ENCODE measurements at places on chromosomes 7 and 10.

GRCh38 chr10:120285408-120285807, 171.6 kb upstream of the PLPP4 start:
- no peak for DNase-seq

DNA sequence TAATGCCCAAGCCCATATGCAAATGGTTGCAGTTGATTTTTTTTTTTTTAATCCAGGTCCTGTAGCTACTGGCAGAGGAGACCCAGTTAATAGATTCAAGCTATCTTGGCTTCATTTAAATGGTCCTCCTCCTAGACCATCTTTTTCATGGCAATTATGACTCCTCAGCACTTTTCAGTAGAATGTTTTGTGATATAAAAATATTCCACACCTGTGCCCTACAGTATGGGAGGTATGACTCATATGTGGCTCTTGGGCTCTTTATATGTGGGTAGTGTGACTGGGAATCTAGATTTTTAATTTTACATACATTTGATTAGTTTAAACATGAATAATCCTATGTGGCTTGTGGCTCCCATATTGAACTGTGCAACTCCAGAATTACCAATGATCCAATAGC, 80.1 kb downstream of the ITGB1 start:
- DNase-seq, result no peak

DNA sequence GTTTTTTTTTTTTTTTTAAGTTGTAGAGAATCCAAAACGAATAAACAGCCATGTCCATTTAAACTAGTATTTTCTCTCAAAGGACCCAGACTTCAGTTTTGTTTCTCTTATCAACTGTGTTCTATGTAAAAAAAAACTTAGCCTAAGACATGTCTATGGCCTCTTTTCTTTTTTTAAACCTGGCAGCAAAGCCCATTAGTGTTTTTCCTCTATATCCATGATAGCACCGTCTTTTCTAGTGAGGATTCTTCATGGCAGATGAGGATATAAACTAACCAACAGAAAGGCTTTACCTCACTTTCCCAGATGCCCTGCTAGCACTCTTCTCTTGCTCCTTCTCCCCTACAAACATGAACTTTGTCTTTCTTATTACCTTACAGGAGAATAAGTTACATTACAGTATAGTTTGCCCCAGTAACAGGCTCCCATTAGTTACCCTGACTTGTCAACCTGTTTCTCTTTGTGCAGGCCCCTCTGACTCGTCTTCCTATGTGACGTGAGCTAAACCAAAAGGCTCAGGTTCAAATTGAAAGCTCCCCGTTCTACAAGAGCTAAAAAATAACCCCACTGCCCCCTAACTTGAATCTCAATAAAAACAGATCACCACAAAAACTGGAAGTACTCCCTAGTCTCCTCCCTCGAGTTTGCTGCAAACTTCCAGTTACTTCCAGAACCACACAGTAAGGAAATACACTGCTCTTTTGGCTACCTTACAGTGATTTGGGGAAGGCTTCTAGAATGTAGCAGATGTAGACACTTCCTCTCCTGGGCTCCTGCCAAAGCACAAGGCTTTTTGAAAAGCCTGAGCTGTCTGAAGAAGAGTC, 20.1 kb downstream of the P4HA1 start:
- peak; percentile 66 for DNase-seq

DNA sequence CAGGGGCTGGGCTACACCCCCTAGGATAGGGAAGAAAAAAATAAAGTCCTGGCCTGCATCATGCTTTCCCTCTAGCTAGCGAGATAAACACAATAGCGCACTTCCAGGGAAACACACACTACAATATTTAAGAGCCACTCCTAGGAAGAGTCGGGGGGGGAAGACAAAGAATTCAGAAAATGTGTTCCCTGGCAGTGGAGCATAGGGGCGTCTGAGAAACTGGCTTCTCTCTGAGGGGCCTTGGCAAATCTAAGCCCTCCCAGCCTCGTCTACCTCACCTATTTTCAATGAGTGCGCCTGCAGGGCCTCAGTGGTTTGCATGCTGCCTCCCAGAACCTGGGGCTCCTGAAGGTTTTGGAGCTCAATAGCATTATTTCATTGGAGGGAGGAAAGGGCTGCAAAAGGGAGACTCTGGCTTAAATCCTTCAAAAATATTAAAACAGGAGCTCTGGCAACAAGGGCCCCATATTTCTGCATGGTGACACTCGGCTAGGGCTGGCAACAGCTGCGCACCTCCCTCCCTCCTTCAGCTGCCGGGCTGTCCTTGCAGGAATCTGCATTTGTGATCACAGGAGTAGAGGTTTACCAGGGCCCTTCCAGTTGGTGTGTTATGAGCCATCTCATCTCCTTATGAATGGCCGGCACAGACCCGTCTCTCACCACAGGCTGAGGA, 10.8 kb downstream of the ANXA11 start:
- no peak for DNase-seq

DNA sequence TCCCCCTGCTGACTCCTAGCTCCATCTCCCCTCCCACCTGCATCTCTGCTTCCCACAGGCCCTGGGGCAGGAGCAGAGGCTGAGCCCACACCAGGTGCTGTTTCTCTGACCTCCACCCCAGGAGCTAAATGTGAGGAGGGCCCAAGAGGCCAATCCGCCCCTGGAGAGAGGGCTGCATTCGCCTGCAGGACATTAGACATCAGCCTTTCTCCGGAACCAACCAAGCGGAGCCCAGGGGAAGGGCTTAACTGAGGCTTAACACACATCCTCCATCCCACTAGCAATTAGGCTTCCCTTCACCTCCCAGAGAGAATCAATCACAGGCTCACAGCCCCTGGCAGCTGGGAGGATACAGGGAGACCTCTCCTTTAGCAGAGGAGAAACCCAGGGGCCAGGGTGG, 50.5 kb downstream of the SH3PXD2A start:
- no peak for DNase-seq

DNA sequence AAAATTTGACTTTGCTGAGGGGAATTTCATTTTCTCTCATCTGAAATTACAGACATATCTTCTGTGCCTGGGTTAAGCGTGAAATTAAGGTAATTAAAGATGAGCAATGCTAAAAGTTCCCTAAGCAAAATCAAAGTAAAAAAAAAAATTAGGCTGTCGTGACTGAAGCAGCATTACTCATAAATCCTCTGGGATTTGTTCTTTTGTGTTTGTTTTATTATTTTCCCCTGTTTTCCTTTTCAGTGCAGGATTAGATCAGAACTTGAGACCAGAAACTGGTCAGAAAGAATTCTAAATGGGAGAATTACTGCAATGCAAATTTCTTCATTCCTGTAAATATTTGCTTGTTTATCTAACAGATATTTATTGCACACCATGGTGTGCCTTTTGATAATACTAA, 141.4 kb upstream of the BET1 start:
- no peak for DNase-seq

DNA sequence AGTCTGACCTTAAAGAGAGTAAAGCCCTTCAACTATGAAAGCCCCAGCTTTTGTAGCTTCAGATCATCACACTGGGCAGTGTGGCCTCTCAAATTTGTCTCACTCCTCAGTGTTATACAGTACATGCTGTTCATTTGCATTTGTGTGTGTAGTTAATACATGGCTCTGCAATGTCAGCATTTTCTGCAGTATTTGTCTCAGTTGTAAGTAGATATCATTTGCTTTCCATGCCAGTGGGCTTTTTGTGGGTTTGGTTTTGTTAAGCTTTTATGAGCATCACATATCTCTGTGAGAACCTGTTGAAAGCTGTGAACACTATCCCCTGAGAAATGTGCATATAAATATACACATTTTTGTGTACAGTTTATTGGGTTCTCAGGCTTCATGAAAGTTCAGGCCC, 57.0 kb downstream of the ZNF277 start:
- no peak for DNase-seq

DNA sequence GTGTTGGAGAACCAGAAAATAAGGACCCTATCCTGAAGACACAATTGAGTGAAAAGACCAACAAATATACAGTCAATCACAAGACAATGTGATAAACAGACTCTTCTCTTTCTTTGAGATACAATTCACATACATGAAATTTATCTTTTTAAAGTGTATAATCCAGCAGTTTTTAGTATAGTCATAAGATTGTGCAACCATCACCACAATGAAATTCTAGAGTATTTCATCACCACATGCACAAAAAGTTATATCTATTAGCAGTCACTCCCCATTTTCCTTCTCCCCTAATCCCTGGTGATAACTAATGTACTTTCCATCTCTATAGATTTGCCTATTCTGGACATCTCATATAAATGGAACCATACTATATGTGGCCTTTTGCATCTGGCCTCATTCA, 8.2 kb upstream of the SORBS1 start:
- no peak for DNase-seq

- DNase-seq, result no peak
Measured at GRCh38 chr7:74395745-74396311, 57.9 kb upstream of the GTF2IRD1 start.

DNA sequence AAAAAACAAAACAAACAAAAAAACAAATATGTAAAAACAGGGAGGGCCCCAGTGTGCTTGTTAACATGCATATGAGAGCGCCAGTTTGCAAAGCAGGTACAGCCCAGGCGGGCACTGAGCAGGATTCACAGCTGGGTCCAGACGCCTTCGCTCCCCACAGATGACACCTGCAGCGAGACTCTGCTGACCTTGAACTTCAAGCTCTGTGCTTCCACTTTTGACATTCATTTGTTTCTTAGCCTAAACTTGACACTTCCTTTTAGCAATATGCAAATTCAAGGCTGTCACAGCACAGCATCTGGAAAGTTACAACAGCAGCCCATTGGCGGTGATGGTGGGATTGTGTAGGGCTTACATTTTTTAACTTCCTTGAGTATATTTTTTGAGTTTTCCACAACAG, 88.8 kb upstream of the TNS3 start:
- no peak for DNase-seq

DNA sequence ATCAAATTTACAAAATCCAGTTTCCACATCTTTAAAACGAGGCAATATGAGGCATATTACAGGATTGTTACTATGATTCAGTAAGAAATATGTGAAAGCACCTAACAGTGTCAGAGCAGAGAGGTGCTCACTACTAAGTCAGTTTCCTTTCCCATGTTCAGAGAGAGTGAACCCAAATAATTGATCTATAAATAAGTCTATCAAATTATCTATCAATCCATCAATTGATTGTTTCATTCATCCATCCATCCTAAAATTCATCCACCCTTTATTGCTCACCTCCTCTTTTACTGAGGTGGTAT, 340.8 kb downstream of the SUGCT start:
- DNase-seq, result no peak

- no peak for DNase-seq
Measured at GRCh38 chr10:17146892-17147291, 17.3 kb upstream of the CUBN start.

DNA sequence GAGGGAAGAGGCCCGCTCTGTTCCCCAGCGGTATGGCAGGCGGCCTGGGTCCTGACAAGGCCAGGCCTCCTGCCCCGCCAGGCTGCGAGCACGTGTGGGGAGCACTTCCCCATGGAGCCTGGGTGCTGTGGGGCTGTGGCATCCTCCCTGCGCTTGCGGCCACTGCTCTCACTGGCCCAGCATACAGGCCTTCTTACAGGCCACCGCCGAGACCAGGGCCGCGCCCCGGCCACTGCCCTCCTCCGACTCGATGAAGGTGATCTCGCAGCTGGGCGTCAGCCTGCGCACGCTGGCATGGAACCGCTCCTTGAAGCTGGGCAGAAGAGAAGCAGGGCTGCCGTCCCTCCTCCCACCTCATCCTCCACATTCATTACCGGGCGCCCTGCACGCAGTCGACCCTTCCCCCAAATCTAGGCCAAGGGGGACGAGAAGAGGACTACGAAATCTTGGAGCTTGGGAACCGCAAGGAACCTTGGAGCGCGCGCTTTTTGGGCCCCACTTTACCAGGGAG, 3.9 kb upstream of the MYL7 start:
- DNase-seq, result no peak

- no peak for DNase-seq
Measured at GRCh38 chr10:49414496-49414895, 18.6 kb upstream of the DRGX start.

DNA sequence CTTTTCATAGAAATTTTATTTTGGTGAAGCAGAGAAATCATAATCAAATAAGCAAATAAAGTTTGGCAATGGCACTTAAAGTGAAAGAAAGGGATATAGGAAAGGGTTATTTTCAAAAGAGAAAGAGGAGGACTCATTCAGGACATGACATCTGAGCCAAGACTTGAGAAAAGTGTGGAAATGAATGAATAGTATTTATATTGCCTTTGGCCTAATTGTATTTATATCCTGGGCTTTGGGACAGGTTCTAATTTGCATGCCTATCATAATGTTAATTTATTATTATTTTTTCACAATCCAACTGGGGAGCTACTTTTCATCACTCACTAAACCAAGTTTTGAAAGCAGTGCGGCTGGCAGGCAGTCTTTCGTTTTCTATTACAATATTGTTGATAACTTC, 376.8 kb downstream of the HGF start:
- no peak for DNase-seq

DNA sequence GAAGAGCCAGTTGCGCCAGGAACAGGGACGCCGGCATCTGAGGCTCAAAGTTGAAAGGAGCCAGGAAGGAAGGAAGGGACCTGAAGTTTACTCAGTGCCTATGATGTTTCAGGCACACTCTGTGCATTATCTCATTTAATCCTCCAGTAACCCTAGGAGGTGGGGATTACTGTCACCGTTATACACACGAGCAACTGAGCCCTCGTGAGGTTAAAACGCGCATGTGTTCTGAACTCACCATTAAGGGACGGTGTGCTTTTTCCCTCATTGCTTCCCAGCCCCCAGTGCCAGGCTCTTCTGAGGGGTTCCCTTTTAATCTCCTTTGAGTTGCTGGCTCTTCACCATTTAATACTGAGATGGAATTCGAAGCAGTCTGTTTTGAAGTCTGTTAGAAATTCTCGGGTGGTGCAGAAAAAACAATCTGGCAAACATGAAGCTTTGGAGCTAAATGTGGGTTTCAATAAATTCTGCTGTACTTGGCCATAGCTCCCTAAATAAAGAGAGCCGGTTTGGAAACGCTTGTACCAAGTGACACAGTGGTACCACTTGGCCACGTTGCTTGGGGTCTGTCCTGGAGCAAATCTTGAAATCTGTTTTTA, 102.2 kb downstream of the TAX1BP1 start:
- no peak for DNase-seq

GRCh38 chr10:100553929-100554328, 18.2 kb downstream of the HIF1AN start:
- DNase-seq, result no peak

- DNase-seq, result no peak
Measured at GRCh38 chr10:85235258-85235657, 906.9 kb downstream of the CCSER2 start.

- DNase-seq, result no peak
Measured at GRCh38 chr7:31688996-31689395, 2.0 kb downstream of the PPP1R17 start.

DNA sequence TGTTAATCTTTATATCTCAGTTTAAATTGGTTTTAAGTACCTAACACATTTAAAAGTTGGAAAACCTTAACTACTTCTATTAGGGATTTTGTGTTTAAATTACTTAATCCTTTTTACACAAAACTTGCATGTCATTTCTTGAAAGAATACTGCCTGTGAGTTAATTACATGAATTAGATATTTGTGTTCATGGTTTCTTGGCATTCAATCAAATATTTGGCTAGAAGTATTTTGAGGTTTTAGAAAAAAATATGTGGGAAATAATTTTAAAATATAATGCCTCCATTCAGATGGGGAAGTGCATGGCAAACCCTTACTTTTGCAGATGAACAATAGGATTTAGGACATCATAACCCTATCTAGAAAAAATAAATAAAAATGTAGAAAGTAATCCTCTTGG, 186.5 kb upstream of the SEMA3E start:
- DNase-seq, result no peak

GRCh38 chr10:3107426-3107961, 40.1 kb downstream of the PFKP start:
- DNase-seq, result no peak

Measured in bone marrow (tissue), 2 donors.